ENCODE measurements at places on chromosomes 3 and 15. TPM values are rescaled to one million over a fixed set of nuclear protein-coding genes. Genes with fewer than 3 reads are reported as not detected.
A peak's percentile ranks its signal among the peaks of the same experiment; 100 is the strongest.

GRCh38 chr3:147872568-147872967 lies 463.4 kb downstream of the ZIC1 start:
- no peak for DNase-seq
- H3K27me3 ChIP-seq: no peaks in the 10 kb centered on the region
- H3K36me3 ChIP-seq: no peaks in the 10 kb centered on the region
- no peaks in the 10 kb centered on the region for H3K4me1 ChIP-seq

The TASOR gene
- total RNA-seq: 106 TPM

DNA sequence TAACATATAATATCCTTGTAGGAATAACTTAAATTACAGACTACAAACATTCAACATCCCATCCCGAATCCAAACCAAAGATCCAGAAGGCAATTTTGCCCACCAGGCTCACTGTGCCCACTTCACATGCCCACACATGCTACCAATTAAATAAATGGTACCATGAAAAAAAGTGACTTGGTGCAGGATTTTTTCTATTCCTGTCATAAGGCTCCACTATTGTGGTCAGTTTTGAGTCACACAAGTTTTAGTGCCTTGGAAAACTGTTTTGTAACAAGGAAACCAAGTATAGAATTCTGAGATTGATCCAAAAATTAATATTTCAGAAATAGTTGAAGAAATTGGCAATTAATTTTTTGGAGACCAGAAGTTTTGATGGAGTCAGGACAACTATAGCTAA lies 470.1 kb upstream of the THBS1 start:
- no peaks in the 10 kb centered on the region for H3K4me1 ChIP-seq
- H3K27ac ChIP-seq: no peak overlapping the region
- H3K4me3 ChIP-seq: no peak overlapping the region
- H3K27me3 ChIP-seq: no peaks in the 10 kb centered on the region

- no peaks in the 10 kb centered on the region for H3K27me3 ChIP-seq
- H3K4me1 ChIP-seq: peaks cover 37% of the 10 kb centered on the region
- peak overlapping the region; percentile 91 for H3K27ac ChIP-seq
- peak; percentile 98 for DNase-seq
- H3K4me3 ChIP-seq: peak overlapping the region; percentile 9
Observed at GRCh38 chr3:39180546-39181346, 11.6 kb downstream of the XIRP1 start.

The CCDC50 gene
- total RNA-seq: 63.3 TPM

The GASK1A gene
- total RNA-seq: 8.4 TPM

DNA sequence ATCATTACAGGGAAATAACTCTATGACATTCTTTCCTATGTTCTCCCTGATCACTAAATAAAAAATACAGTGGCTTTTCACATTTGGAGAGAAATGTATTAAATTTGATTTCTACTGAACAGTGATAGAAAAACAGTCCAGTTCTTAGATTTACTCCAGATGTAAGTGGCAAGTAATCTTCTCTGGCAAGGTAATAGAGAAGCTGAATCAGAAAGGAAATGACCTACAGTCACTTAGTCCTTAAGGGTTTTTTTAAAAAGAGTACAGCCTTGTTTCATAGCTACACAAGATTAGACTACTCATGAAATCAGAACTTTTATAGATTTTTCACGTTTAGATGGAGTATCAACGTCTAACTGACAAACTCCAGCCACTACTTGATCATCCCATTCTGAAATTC lies 236.9 kb downstream of the CADPS start:
- no peaks in the 10 kb centered on the region for H3K27me3 ChIP-seq
- DNase-seq: no peak
- no peaks in the 10 kb centered on the region for H3K36me3 ChIP-seq
- no peak overlapping the region for H3K27ac ChIP-seq
- H3K4me1 ChIP-seq: no peaks in the 10 kb centered on the region

GRCh38 chr3:133447750-133448477 lies 48.1 kb downstream of the BFSP2 start:
- H3K4me1 ChIP-seq: peaks cover 12% of the 10 kb centered on the region
- peak; percentile 20 for DNase-seq
- H3K36me3 ChIP-seq: no peaks in the 10 kb centered on the region
- H3K27ac ChIP-seq: peak overlapping the region; percentile 28
- H3K4me3 ChIP-seq: no peak overlapping the region

DNA sequence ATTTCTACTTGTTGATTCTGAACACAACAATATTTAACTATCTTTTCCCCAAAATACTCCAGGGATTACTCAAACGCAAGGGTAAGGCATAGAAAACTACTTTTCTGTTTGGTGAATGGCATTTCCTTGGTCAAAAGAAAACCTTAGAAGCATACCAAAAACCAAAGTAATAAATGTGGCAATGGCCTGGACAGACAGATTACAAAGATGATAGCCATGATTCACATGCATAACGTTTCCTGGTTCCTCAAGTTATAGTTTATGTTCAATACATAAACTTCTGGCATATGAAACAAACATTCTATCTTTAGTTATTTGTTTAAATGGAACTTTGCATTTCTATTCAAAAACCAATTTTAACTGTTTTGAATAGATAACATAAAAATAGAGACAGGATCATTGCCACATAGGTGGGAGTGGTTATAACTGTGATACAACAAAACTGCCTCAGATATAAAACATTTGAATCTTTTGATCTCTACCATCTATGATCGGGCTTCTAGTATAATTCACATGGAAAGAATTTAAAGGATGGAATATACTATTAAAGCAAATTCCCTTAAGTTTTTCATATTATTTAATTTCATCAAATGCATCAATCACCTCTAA lies 32.1 kb downstream of the FOXP1 start:
- H3K36me3 ChIP-seq: no peaks in the 10 kb centered on the region
- no peaks in the 10 kb centered on the region for H3K4me1 ChIP-seq
- H3K27me3 ChIP-seq: no peaks in the 10 kb centered on the region
- H3K27ac ChIP-seq: no peak overlapping the region
- DNase-seq: no peak
- no peak overlapping the region for H3K4me3 ChIP-seq

DNA sequence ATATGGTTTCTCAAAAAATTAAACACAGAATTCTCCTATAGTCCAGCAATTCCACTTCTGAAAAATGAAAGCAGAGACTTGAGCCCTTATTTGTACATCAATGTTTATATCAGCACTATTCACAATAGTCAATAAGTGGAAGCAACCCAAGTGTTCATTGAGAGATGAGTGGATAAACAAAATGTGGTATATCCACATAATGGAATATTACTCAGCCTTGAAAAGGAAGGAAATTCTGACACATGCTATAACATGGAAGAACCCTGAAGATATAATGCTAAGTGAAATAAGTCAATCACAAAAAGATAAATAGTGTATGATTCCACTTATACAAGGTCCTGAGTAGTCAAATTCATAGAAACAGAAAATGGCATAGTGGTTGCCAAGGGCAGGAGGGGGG lies 76.6 kb downstream of the MTHFS start:
- no peaks in the 10 kb centered on the region for H3K27me3 ChIP-seq
- no peaks in the 10 kb centered on the region for H3K4me1 ChIP-seq
- H3K36me3 ChIP-seq: no peaks in the 10 kb centered on the region
- no peak overlapping the region for H3K4me3 ChIP-seq
- DNase-seq: no peak
- no peak overlapping the region for H3K27ac ChIP-seq

DNA sequence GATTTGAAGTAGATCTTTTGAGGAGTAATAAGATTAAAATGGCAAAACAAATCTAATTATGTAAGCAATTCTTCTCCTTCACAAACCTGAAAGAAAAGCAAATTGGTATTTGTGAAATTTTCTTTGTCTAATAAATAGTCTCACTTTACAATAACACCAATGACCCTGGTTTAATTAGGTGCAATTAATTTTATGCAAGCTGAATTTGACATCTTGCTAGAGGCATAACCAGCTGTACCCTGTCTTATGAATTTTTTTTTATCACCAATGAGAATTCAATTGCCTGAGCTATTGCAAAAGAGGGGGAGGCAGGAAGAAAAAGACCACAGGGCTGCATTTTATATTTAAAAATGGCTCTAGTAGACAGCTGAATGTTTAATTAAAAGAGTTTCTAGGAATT lies 113.5 kb upstream of the IL12A start:
- no peak for DNase-seq
- no peaks in the 10 kb centered on the region for H3K27me3 ChIP-seq
- H3K4me1 ChIP-seq: peaks cover 16% of the 10 kb centered on the region
- H3K4me3 ChIP-seq: no peak overlapping the region

DNA sequence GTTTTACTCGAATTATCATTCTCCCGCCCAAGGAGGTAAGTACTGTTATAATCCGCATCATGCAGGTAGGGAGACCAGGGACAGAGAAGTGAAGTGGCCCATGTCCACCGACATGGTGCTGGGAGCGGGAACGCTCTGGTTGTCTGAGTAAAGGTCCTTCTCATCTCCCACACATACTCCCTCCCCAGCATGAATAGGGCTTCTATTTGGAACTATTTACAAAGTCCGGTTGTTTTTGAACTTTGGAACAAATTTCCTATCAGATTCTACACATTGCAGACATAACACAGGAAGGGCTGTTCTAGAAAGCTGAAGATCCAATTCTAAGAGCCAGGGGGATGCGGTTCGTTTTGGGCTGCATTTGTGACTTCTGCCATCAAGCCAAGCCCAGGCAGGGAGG lies 94.8 kb upstream of the TLE3 start:
- no peaks in the 10 kb centered on the region for H3K36me3 ChIP-seq
- no peaks in the 10 kb centered on the region for H3K27me3 ChIP-seq
- H3K4me1 ChIP-seq: peaks cover 32% of the 10 kb centered on the region
- H3K4me3 ChIP-seq: no peak overlapping the region
- no peak for DNase-seq

DNA sequence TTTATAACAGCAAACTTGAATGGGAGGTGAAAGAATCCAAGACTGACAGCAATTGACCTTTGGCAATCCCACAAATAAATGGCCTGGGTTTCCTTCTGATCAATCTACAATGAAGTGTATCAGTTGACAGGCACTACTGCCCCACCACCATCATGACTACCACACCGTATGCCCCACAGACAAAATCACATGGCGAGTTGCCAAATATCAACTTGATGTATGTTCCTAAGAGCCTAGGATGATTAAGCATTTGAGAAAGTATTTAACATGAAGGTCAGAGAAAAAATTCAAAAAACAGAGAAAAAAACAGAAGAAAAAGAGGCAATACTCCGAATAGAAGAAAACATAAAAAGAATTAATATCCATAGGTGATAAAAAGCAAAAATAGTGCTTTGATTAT lies 215.9 kb upstream of the STAC start:
- no peaks in the 10 kb centered on the region for H3K27me3 ChIP-seq
- no peak for DNase-seq
- no peak overlapping the region for H3K27ac ChIP-seq
- H3K4me3 ChIP-seq: no peak overlapping the region

DNA sequence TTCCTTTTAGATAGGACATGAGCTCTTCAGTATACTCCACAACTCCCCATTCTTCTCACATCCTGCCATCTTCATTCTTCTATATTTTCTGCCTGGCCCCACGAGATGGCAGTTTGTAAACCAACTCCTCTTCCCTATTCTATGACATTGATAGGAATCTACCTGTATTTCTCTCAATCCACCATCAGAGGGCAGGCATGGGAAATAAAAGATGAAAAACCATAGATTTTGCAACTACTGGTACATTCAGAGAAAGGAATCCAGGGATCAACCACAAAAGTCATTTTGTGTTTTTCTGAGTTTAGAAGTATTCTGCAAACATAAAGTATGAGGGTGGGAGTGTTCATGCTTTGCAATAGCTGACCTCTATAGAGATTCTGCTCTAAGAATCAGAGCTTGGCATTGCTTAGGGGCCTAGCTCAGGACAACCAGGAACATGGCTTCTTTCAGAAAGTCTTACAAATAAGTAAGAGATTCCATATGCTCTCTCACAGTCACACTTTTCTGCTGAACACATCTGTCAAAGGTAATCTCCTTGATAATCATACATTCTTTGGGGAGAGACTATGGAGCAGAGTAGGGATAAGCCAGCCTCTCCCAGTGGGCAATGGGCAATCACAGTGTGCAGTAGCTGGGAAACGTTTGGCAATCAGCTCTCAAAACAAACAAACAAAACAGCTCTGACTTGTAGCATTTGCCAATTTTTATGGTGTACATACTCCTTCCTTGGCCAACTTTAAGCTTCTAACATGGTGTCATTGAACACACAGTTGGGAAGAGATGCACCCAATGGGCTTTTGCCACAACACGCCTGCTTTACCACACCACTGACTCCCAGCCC lies 43.1 kb upstream of the SLC25A36 start:
- no peak overlapping the region for H3K27ac ChIP-seq
- DNase-seq: no peak
- no peaks in the 10 kb centered on the region for H3K27me3 ChIP-seq

The SUMF1 gene
- 58.8 TPM for total RNA-seq

The NPAP1 gene
- total RNA-seq: 2.0 TPM

- no peak for DNase-seq
- H3K4me3 ChIP-seq: no peak overlapping the region
Observed at GRCh38 chr3:196241704-196242103, 25.4 kb downstream of the SLC51A start.

The NKIRAS1 gene
- total RNA-seq: 22.2 TPM

GRCh38 chr3:103126115-103126514 lies 691.3 kb downstream of the ZPLD1 start:
- no peaks in the 10 kb centered on the region for H3K4me1 ChIP-seq
- H3K4me3 ChIP-seq: no peak overlapping the region
- no peaks in the 10 kb centered on the region for H3K27me3 ChIP-seq
- no peaks in the 10 kb centered on the region for H3K36me3 ChIP-seq

The NANOGP8 gene
- total RNA-seq: 3.2 TPM

DNA sequence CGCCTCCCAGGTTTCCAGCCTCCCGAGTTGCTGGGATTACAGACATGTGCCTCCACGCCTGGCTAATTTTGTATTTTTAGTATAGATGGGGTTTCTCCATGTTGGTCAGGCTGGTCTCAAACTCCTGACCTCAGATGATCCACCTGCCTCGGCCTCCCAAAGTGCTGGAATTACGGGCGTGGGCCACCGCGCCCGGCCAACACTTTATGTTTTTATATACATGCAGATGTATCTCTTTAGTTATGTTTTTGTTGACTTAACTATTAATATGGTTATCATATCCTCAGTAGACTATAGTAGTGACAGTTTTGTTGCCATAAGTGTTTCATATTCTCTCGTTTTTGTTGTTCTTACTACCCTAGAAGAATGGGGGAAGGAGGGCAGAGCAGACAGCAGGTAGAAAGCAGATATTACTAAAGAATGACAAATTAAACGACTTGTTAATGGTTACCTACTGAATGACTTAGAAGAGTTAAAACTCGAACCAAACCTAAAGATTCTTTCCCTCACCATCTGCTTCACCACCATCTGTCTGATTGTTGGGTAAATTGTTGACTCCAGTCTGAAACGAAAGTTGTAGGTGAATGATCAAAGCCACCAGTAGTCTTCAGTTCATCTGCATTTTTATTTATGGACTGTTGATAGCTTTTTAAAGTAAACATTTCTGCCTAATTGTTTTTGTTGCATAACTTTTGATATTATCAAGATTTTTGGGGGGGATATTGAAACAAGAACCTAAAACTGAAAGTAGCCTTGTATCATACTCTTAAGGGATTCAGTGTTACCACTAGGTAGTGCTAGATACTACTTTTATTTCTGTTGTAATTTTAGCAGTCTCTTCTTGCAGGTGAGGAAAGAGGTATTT lies 89.3 kb downstream of the RASA2 start:
- DNase-seq: no peak
- no peaks in the 10 kb centered on the region for H3K4me1 ChIP-seq
- H3K27me3 ChIP-seq: no peaks in the 10 kb centered on the region
- H3K4me3 ChIP-seq: no peak overlapping the region

The DTX3L gene
- total RNA-seq: 29.8 TPM
